ENCODE measurements at places on chromosomes 1 and 21. TPM values are rescaled to one million over a fixed set of nuclear protein-coding genes. Genes with fewer than 3 reads are reported as not detected.

DNA sequence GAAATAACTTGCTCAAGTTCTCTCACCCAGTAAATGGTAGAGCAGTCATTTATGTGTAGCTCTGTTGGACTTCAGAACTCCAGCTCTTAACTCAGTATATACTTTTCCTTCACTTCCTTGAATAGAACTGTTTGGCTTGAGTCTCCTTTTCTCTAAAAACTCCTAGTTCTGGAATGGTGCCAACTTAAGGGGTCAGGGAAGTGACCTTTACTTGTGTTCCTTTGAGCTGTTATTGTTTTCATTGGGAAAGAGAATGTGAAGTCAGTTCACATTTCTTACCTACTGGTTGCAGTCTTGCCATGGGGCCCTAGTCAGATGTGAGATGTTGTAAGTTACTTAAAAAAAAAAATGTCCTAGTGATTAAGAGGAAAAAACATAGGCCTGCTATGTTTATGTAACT, 77.0 kb upstream of the MACF1 start:
- H3K27ac ChIP-seq = peak overlapping the region; percentile 0
- no peak overlapping the region for H3K4me3 ChIP-seq
- DNase-seq = no peak
- no peaks in the 10 kb centered on the region for H3K36me3 ChIP-seq
- H3K27me3 ChIP-seq = no peaks in the 10 kb centered on the region
- H3K4me1 ChIP-seq = peaks cover 39% of the 10 kb centered on the region

DNA sequence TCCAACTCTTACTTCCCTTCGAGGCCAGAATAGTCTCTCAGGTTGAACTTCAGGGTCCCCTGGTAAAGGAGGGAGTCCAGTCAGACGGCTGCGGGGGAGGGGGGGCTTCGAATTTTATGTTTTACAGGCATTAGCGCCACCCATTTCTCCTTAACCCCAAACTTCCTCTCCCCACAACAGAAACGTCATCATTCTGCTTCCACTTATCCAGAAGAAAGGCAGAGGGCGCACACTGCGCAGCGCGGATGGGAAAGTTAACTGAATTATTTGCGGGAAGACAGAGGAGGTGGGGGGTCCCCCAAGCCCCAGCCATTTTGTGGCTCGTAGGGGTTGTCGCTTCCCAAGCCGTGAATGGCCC, 529 bp upstream of the PRMT2 start:
- H3K36me3 ChIP-seq = no peaks in the 10 kb centered on the region
- peak; percentile 49 for DNase-seq
- H3K4me1 ChIP-seq = peaks cover 29% of the 10 kb centered on the region
- peak overlapping the region; percentile 97 for H3K27ac ChIP-seq
- no peaks in the 10 kb centered on the region for H3K27me3 ChIP-seq

DNA sequence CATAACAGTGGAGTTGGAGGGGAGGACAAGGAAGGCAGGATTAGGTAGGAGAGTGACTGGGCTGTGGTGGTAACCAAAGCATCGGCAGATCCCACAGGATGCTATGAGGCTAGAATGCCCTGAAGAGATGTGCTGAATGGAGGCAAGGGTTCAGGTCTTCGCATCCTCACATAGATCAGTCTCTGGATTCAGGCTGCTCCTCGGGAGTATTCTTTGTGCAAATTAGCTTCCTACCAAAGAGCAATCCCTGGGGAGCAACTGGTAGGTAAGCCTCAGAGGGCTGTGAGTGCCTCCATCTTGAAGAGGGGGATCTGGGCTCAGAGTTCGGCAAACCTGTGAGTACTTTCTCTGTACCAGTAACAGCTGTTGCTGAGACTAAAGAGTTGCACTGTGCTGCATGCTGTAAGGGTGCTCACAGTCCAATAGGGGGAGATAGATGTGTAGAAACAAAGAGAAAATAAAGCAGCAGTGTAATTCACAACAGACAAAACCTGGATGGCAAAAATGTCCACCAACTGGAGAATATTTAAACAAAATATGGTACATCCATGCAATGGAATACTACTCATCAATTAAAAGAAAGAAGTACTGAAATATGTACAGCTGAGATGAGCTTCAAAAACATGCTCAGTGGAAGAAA, 322.4 kb upstream of the DEPDC1 start:
- DNase-seq = no peak
- H3K27me3 ChIP-seq = no peaks in the 10 kb centered on the region
- no peak overlapping the region for H3K4me3 ChIP-seq
- no peak overlapping the region for H3K27ac ChIP-seq

GRCh38 chr1:36149973-36150295, 648 bp upstream of the TRAPPC3 start:
- H3K4me1 ChIP-seq = peaks cover 30% of the 10 kb centered on the region
- peak overlapping the region; percentile 92 for H3K27ac ChIP-seq
- H3K4me3 ChIP-seq = no peak overlapping the region
- no peak for DNase-seq
- H3K27me3 ChIP-seq = no peaks in the 10 kb centered on the region

GRCh38 chr1:181503171-181503810, 20.0 kb downstream of the CACNA1E start:
- no peak for DNase-seq
- no peaks in the 10 kb centered on the region for H3K27me3 ChIP-seq
- H3K4me3 ChIP-seq = no peak overlapping the region
- H3K36me3 ChIP-seq = no peaks in the 10 kb centered on the region
- H3K27ac ChIP-seq = peak overlapping the region; percentile 13

DNA sequence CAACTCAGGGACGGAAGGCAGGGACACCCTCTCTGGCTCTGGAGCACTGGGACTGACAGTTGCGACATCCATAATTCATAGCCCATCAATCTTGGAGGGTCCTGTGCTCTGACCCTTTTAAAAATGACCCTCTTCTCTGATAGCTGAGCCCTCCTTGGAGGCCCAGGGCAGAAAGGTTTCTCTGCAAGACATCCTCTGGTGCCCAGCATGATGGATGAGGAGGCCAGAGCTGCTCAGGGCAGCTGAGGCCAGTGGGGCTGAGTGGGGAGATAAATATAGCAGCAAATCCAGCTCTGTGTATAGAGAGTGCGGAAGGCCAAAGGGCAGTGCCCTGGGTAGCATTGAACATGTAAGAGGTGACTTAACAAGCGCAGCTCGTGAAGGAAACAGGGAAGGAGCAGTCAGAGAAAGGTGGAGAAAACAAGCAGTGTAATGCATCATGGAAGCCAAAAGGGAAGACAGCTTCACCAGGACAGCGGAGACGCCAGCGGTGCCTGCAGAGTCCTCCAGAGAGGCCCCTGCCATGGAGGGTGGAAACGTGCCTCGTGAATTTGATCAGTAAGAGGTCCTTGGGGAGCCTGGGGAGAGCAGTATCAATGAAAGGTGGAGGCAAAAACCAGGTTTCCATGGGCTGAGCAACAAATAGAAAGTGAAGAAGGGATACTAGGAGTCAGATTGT, 50.4 kb upstream of the FMOD start:
- no peak for DNase-seq
- H3K27ac ChIP-seq = no peak overlapping the region
- H3K36me3 ChIP-seq = no peaks in the 10 kb centered on the region
- H3K27me3 ChIP-seq = no peaks in the 10 kb centered on the region
- no peaks in the 10 kb centered on the region for H3K4me1 ChIP-seq

DNA sequence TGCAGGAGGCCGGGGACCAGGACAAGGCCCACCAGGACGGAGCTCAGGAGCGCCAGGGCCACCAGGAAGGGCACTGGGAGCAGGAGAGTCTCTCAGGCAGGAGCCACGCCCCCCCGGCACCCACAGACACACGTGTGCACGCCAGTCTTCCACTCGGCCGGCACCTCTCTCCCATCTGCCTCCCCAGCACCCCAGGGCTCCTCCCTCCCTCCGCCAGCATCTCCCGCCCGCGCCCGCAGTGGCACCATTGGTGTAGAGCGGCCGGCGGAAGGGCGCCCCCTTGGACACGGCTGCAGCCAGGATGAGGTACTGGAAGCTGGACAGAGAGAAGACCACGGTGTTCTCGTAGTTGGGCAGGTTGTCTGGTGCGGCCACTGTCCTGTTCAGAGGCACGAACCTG, 6.1 kb upstream of the MFAP2 start:
- DNase-seq = no peak
- peaks cover 32% of the 10 kb centered on the region for H3K36me3 ChIP-seq
- no peaks in the 10 kb centered on the region for H3K4me1 ChIP-seq
- no peak overlapping the region for H3K4me3 ChIP-seq
- H3K27me3 ChIP-seq = no peaks in the 10 kb centered on the region

DNA sequence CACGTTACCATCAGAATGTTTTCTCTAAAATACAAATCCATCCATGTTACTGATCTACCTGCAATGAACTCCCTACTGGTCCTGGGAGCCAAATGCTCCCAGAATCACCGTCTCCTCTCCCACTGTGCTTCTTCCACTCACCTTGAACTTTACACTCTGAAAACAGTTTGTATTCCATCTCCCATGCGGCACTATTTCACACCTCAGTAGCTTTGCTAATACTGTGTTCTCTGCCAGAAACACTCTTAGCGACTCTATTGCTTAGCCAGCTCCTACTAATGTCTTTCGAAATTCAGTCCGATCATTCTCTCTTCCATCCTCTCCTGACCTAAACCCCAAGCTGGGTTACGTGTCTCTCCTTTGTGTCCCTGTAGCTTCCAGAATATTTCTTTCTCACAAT, 284.4 kb upstream of the DUSP10 start:
- H3K4me3 ChIP-seq = no peak overlapping the region
- H3K27me3 ChIP-seq = no peaks in the 10 kb centered on the region
- no peak for DNase-seq

GRCh38 chr1:33348676-33349080, 27.8 kb upstream of the A3GALT2 start:
- no peaks in the 10 kb centered on the region for H3K4me1 ChIP-seq
- peak overlapping the region; percentile 94 for H3K27ac ChIP-seq

GRCh38 chr1:197841883-197842553, 60.4 kb upstream of the C1orf53 start:
- H3K36me3 ChIP-seq = no peaks in the 10 kb centered on the region
- H3K27me3 ChIP-seq = no peaks in the 10 kb centered on the region
- no peak overlapping the region for H3K4me3 ChIP-seq

- H3K36me3 ChIP-seq = no peaks in the 10 kb centered on the region
- H3K4me3 ChIP-seq = no peak overlapping the region
- no peak overlapping the region for H3K27ac ChIP-seq
- H3K4me1 ChIP-seq = no peaks in the 10 kb centered on the region
These were observed 76.6 kb downstream of the HSPA13 start for GRCh38 chr21:14306126-14306907.

DNA sequence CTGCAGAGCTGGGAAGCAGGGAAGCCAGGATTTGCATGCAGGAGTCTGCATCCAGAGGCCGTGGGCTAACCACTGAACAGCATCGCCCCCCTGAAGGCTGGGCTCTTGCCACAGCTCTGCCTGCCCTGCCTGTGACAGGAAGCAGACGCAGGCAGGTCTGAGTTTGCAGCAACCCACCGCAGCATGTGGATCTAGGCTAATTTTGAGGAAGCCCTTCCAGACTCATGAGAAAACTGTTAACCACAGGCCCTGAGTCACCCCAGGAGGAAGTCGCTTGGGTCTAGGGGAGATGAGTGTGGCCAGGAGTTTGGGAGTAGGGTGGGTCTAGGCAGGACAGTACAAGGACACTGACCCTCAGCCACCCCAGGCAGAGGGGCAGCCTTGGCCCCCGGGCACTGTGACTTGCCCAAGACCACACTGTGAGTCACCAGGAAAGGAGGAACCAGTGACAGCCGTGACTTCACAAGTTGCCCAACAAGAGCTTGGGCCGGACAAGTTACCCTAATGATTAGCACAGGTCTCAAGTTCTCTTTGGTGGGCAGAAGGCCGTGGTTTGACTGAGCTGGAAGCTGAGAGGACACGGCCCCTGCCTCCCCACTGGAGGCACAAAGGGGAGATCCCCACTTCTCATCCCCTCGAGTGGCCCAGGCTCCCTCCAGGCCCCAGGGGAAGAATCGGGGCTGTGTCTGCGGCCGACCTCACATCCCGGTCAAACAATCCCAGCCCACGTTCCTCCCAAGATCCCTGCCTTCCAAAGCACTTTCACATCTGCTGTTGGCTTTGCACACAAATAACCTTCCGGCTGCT, 826 bp downstream of the LAPTM5 start:
- H3K27me3 ChIP-seq = no peaks in the 10 kb centered on the region
- peak; percentile 92 for DNase-seq
- H3K36me3 ChIP-seq = no peaks in the 10 kb centered on the region
- H3K4me1 ChIP-seq = no peaks in the 10 kb centered on the region

DNA sequence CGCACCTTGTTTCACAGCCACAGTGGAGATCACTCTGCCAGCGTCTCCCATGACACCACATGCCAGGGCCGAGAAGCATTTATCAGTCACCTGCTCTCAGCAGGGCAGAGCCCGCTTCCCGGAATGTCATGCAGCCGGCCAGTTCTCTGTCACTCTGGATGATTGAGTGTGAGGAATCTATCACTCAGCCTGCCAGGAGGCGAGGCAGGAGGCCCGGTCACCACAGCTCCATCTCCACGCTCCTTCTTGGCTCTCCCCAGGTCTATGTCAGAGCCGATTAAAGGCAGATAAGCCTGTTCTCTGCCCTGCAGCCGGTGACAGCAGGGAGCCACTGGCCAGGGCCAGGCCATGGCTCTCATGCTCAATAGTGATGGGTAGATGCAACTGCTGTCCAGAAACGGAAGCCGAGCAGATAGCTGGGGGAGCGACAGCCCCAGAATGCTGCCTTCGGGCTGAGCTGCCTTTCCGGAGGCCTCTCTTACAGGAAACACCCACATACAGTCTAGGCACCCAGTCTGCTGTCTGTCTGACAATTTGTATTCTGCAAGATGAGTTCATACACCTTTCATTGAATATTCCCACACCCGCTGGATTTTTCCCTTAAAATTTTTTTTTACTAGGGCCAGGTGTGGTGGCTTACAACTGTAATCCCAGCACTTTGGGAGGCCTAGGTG, 64.1 kb downstream of the ACTL8 start:
- DNase-seq = no peak
- H3K27me3 ChIP-seq = no peaks in the 10 kb centered on the region

- H3K27me3 ChIP-seq = no peaks in the 10 kb centered on the region
- no peak for DNase-seq
- H3K4me3 ChIP-seq = no peak overlapping the region
- H3K4me1 ChIP-seq = no peaks in the 10 kb centered on the region
- H3K36me3 ChIP-seq = no peaks in the 10 kb centered on the region
These were observed 33.8 kb downstream of the GIPC2 start for GRCh38 chr1:78079580-78079979.

DNA sequence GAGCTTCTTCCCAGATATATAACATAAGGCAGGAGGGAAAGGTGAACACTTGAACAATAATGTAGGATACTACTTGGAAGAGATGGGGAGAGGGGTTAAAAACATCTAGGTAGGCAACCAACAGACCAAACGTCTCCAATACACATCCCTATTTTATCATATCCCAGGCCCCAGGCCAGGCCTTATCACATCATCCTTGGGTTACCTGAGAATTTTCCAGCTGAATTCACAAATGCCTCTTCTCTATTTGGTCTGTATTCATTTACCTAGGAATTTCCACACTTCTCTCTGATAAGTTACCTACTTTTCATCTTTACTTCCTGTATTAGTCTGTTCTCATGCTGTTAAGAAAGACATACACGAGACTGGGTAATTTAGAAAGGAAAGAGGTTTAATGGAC, 141.9 kb upstream of the C1orf21 start:
- H3K27me3 ChIP-seq = no peaks in the 10 kb centered on the region
- H3K4me1 ChIP-seq = no peaks in the 10 kb centered on the region
- no peaks in the 10 kb centered on the region for H3K36me3 ChIP-seq
- H3K4me3 ChIP-seq = no peak overlapping the region

Gene SMIM1
- not detected for total RNA-seq

Gene GPX7
- total RNA-seq = 2.0 TPM

Gene SAMSN1
- total RNA-seq = 56.1 TPM

Gene KIRREL1
- 10.5 TPM for total RNA-seq

Gene CFAP141
- not detected for total RNA-seq

Gene SPATA17
- not detected for total RNA-seq

Gene ORC1
- total RNA-seq = 4.0 TPM

Gene VWA5B1
- total RNA-seq = not detected

Gene COL24A1
- total RNA-seq = 0.28 TPM

Gene AMY2A
- total RNA-seq = 1.1 TPM

Gene ABL2
- 10.4 TPM for total RNA-seq

Data from Peyer's patch (tissue), 4 donors.